ENCODE measurements at places on chromosomes 11 and 22. TPM values are rescaled to one million over a fixed set of nuclear protein-coding genes. Genes with fewer than 3 reads are reported as not detected.

- no peak for DNase-seq
These were observed 134.5 kb downstream of the WNT7B start for GRCh38 chr22:45842291-45842991.

DNA sequence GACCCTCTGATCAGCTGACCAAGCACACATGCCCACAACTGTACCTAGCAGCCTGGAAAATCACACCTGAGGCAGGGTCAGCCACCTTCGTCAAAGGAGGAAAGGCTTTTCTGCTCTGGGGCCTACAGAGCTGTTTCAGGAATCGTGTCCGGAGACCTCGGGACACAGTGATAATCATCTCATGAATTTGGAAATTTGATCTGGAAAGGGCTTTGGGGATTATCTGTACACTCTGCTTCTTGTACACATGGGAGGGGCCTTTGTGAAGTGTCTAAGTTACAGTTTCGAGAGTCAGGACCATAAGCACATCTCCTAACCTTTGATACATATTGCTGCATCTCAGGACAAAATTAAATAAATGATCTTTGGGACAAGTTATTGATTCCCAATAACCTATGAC is 1421.2 kb upstream of the TENM4 start:
- DNase-seq: no peak

DNA sequence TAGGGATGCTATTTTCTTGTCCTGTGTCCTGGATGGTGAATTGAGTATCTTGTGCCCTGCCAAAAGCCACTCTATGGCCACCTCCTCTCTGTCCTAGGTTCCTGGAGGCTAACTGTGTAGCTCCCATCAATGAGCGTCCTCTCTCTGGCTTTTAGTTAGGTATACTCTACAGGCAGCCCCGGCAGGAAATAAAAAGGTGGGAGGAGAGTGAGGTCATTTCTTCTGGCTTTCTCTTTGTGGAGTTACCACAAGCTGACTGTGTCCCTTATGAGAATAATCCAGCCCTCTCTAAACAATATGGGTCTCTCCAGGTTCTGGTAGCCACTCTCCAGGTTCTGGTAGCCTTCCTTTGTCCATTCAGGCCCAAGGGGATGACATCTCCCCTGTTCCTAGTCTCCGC is 11.7 kb upstream of the ASPHD2 start:
- DNase-seq: no peak

GRCh38 chr11:71356280-71356876 is 91.8 kb downstream of the DHCR7 start:
- no peak for DNase-seq

- no peak for DNase-seq
These were observed 38.1 kb upstream of the CSNK2A3 start for GRCh38 chr11:11391169-11391568.

DNA sequence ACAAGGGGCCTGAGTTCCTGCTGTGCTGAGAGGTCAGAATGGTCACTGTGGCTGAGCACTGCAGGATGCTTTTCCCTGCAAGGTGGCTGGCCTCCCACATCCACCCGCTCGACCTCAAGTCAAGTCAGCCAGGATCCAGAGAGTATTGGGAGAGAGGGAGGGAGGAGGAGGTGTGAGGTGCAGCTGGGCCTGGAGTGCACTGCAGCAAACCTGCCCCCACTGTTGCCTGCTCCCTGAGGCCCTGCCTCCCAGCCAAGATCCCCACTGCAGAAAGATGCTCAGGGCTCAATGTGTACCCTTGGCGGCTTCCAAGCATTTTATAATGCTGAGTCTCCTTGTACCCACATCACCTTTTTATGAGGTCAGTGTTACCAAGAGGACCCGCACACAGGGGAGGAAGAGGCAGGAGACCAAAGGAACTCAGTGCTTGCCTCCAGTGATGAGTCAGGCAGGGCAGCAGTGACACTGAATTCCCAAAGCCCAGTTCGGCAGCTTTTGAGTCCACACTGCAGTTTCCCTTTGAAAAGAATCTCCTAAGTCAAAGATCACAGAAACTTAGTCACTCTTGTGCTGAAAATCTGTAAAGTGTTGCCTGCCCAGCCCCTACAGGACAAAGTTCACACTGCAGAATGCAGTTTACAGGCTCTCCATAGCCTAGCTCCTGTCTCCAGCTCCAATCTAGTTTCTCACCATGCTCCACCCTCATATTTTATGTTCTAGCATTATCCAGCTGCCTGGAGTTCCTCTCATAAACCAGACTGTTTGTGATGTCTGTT is 3.1 kb downstream of the ENDOD1 start:
- DNase-seq: peak; percentile 83

GRCh38 chr11:35391922-35392688 is 27.3 kb downstream of the SLC1A2 start:
- peak; percentile 89 for DNase-seq

DNA sequence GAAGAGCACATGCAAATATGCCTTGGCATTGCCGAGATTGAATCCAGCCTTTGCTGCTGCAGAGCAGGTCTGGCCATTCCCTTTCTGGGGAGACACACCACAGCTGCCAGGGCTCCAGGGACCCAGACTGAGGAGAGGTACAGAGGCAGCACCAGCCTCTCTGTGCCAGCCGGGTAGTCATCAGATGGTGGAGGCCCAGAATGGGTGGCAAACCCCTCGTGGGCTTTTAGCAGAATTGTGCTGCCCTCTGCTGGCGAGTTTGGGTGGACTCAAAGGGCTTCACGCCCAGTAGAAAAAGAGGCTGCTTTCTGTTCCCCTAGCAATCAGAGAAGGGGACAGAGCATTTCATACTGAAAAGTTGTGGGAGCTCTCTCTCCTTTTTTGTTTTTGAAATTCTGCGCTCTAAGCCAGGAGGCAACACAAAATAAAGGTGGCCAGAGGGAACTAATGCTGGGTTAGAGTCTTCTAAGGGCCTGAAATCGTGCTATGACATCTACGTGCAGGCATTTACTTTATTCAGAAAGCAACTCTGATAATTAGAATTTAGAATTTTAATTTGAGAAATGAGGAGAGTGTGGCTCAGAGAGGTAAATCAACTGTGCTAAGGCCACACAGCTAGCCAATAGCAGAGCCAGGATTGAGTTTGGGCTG is 158.8 kb upstream of the NAV2 start:
- peak; percentile 84 for DNase-seq

DNA sequence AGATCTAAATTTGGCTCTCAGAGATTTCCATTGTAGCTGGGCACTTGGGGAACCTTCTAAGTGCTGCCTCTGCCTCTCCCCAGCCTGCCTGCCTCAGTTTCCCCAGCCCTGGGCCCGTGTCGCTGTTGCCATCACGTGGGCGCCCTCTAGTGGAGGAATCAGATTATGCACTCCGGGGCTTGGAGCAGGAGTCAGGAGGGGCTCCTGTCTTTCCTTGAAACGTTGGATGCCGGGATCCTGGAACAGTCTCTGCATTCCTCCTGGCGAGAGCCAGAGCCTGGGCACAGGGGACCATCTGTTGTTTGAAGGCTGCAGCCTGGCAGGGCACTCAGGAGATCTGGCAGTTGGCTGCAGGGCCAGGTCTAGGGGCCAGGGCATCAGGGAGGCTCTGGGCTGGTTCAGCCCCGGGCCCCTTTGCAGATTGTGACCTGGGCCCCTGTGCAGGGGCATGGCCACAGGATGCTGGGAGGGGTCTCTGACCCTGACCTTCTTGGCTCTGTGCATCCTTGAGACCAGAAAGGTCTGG is 71.6 kb downstream of the LRP5 start:
- DNase-seq: peak; percentile 79

DNA sequence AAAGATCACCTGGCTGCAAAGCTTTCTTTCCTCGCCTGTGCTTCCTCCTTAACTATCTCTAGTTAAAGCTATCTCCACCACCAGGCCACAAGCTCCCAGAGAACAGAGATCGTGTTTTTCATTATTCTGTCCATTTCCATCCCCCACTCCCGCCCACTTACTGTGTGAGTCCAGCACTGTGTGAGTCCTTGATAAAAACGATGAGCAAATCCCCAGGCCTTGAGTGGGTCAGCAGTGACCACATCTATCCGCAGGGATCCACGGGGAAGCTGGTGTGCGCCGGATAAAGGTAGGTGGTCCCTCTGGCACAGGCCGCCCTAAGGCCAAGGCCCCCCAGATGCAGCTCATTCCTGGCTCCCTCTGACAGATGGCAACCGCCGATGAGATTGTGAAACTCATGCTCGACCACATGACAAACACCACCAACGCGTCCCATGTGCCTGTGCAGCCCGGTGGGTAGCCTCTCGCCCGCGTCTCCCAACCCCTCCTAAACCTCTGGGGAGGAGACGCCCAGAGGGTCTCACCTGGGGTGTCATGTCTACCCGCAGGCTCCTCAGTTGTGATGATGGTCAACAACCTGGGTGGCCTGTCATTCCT is 9.3 kb downstream of the TKFC start:
- DNase-seq: no peak

DNA sequence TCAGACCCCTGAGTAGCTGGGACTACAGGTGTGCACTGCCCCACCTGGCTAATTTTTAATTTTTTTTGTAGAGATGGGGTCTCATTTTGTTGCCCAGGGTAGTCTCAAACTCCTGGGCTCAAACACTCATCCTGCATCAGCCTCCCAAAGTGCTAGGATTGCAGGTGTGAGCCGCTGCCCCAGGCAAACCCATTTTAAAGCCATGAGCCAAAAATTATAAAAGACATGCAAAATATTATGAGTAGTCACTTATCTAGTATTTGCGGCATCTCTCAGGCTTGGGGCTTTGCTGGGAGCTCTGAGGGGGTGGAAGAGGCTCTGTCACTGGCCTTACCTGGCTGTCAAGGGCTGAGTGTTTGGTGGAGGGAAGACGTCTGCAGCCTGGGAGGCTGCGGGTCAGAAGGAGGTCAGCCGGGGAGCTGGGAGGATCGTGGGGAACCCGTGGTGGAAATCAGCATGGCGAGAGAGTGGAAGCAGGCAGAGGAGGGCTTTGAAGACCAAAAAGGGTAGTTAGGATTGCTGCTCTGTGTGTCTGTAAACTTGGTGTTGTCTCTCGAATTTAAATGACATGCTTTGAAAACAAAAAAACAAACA is 69.1 kb upstream of the PARVG start:
- DNase-seq: no peak

GRCh38 chr11:57680552-57680874 is 12.6 kb downstream of the ZDHHC5 start:
- no peak for DNase-seq

- no peak for DNase-seq
These were observed 215.2 kb upstream of the NCAM1 start for GRCh38 chr11:112745973-112746372.

Gene H19
- 4.7 TPM for total RNA-seq

Gene SLC22A8
- total RNA-seq: not detected

Gene DMC1
- 3.0 TPM for total RNA-seq

Gene OR8H3
- not detected for total RNA-seq

Gene DEPDC7
- total RNA-seq: 7.5 TPM

Gene SYT12
- total RNA-seq: 3.4 TPM

All from colonic mucosa (tissue), 4 donors.